IMR-90 (cell line): ENCODE measurements at places on chromosomes 11 and 22.

DNA sequence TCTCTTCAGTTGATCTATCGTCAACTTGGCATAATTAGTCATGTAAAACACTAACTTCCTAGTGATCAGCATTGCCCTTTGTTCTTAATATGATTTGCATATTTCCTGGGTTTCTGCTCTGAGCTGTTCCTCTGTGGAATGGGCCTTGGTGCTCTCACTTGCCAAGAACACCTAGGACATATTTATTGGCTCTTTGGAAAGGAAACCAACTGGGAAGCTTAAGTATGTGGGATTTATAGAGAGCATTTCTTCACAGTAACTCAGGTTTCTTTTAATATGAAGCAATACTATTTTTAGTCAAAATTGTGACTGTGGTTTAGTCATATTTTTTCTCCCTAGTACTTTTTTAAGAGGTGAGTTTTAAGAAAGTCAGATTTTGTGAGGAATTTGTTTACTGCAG lies 28.8 kb downstream of the FAT3 start:
- no peak for DNase-seq
- H3K27me3 ChIP-seq, result no peaks in the 10 kb centered on the region; the same call in 1 of the 2 replicates
- peaks cover 6% of the 10 kb centered on the region for H3K4me1 ChIP-seq
- H3K27ac ChIP-seq, result no peak overlapping the region

DNA sequence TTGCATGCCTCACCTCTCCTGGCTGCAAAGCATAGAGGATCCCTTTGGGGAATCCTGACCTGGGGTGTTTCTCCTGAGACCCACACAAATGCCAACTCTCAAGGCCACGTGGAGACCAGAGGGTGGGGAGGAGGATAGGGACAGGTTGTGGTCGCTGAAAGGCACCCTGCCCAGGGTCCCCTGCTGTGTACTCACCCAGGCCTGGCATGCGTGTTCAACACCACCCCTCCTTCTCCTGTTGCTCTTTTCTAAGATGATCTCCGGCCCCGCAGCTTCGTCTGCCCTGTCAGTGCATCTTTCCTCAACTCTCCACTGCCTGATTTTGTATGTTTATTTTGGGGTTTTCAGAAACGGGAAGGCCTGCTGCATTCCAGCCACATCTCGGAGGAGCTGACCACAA lies 44.6 kb upstream of the PARVG start:
- H3K36me3 ChIP-seq, result peaks cover 27% of the 10 kb centered on the region
- H3K4me1 ChIP-seq, result no peaks in the 10 kb centered on the region
- no peaks in the 10 kb centered on the region for H3K27me3 ChIP-seq

- H3K27me3 ChIP-seq, result no peaks in the 10 kb centered on the region
- peak; percentile 21 for DNase-seq
- no peak overlapping the region for H3K27ac ChIP-seq
- peaks cover 4% of the 10 kb centered on the region for H3K4me1 ChIP-seq
Observed at GRCh38 chr11:35088676-35089075, 50.3 kb upstream of the CD44 start.

DNA sequence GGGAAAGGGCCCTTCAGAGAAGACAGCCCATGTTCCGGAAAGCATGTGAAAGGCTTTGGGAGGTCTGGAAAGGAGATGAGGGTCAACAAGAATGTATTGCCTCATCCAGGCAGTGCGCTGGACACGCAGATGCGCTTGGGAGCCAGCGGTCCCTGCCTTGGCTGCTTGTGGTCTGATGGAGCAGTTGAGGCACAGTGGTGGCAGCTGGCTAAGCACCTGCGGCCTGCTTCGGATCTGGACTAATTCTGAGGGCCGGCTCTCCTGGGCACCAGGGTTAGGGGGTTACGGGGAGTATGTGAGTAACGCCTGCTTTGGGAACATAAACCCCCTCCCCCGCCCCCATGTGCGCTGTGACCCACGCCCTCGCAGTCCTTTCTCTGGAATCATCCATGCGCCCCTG lies 4.6 kb upstream of the TM7SF2 start:
- no peak overlapping the region for H3K4me3 ChIP-seq
- no peak overlapping the region for H3K27ac ChIP-seq
- no peak for DNase-seq
- peaks cover 11% of the 10 kb centered on the region for H3K36me3 ChIP-seq

- no peaks in the 10 kb centered on the region for H3K36me3 ChIP-seq
- peak; percentile 1 for DNase-seq
- no peaks in the 10 kb centered on the region for H3K27me3 ChIP-seq
- H3K27ac ChIP-seq, result no peak overlapping the region
- no peaks in the 10 kb centered on the region for H3K4me1 ChIP-seq
- no peak overlapping the region for H3K4me3 ChIP-seq
Observed at GRCh38 chr11:99422581-99423427, 402.1 kb downstream of the CNTN5 start.

- no peaks in the 10 kb centered on the region for H3K4me1 ChIP-seq
- H3K36me3 ChIP-seq, result no peaks in the 10 kb centered on the region
- no peaks in the 10 kb centered on the region for H3K27me3 ChIP-seq
- no peak overlapping the region for H3K4me3 ChIP-seq
Observed at GRCh38 chr11:131511794-131512193, 141.4 kb downstream of the NTM start.

GRCh38 chr11:110092111-110092514 lies 1.1 kb upstream of the ZC3H12C start:
- H3K27ac ChIP-seq, result peak overlapping the region; percentile 92
- no peak for DNase-seq
- peaks cover 7% of the 10 kb centered on the region for H3K4me1 ChIP-seq
